Subcutaneous adipose tissue (tissue), 4 donors: ENCODE measurements at places on chromosomes 2 and 18. TPM values are rescaled to one million over a fixed set of nuclear protein-coding genes. Genes with fewer than 3 reads are reported as not detected.

CPO gene
- 0.44 TPM for total RNA-seq

TLX2 gene
- total RNA-seq: not detected

CYTIP gene
- total RNA-seq: 47.8 TPM

LONRF2 gene
- 4.7 TPM for total RNA-seq

LYG2 gene
- not detected for total RNA-seq

SPATS2L gene
- total RNA-seq: 88.9 TPM

REG3G gene
- not detected for total RNA-seq

SLC30A3 gene
- not detected for total RNA-seq

PTGR3 gene
- total RNA-seq: 24.5 TPM

NPPC gene
- not detected for total RNA-seq

SERPINB7 gene
- not detected for total RNA-seq

KCNE4 gene
- 8.5 TPM for total RNA-seq

PPP1R1C gene
- not detected for total RNA-seq

UGT1A3 gene
- total RNA-seq: not detected

C2orf80 gene
- not detected for total RNA-seq

DNAJC27 gene
- 10.8 TPM for total RNA-seq

PDCD1 gene
- 0.57 TPM for total RNA-seq

CCDC148 gene
- 0.82 TPM for total RNA-seq

FTCDNL1 gene
- total RNA-seq: 4.9 TPM

RAX gene
- not detected for total RNA-seq
